ENCODE measurements at places on chromosomes 4 and X. TPM values are rescaled to one million over a fixed set of nuclear protein-coding genes. Genes with fewer than 3 reads are reported as not detected.

The GPR173 gene
- total RNA-seq = 0.54 TPM

The SLC7A11 gene
- total RNA-seq = 1.2 TPM

The DCTD gene
- 53.1 TPM for total RNA-seq

The CENPI gene
- 0.41 TPM for total RNA-seq

DNA sequence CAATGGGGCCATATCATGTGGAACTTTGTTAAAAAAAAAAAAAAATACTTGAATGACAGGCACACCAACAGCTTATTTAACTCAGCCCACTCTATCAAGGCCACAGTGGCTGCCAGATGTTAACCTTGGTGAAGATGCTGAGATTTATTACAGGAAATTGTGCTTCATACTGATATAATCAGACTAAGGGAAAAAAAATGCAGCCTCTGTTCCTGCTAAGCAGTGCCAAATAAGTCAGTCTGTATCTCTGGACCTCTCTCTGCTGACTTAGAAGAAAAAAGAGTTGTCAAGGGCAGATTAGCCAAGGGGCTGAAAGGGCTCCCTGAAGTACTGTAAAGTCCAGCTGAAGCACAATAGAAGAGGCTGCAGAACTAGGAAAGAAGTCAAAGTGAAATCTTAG lies 677.7 kb upstream of the HTR2C start:
- DNase-seq = no peak

- no peak for DNase-seq
Observed at GRCh38 chr4:64777286-64777685, 368.0 kb upstream of the TECRL start.

DNA sequence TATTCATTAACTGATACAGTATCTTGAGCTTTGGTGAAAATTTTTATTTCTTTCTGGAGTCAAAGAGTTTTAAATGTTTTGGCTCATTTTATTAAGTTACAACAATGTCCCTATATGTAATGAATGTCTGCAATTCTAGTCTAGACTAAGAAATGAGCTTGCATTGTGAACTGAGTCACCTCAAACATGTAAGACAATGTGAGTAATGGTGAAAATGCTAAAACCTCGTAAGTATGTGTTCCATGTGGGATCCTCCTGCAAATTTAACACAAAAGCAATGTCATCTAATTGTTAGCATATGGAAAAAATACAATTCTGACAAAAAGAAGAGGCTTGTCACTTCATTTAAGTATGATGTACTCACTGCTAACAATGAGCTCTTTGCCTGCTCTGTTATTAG lies 480.5 kb upstream of the FSTL5 start:
- DNase-seq = no peak

GRCh38 chr4:97359826-97360225 lies 783.5 kb downstream of the STPG2 start:
- no peak for DNase-seq

Measured in heart right ventricle (tissue), 16 donors.